ENCODE measurements at places on chromosomes 11 and 22.

DNA sequence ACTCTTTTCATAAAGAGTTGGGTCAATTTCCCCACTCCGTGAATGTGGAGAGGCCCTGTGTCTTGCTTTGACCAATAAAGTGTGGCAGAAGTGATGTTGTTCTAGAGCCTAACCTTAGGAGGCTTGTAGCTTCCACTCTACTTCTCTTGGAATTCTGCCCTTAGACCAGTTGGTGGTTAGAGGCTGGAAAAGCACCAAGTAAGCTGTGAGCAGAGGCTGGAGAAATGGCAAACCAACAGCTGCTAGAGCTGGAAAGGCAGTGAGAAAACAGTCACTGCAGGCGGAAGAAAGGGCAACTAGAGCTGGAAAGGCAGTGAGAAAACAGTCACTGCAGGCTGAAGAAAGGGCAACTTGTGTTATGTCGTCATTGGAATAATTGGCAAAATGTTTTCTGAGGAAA is 29.8 kb upstream of the MSANTD2 start:
- DNase-seq = no peak

DNA sequence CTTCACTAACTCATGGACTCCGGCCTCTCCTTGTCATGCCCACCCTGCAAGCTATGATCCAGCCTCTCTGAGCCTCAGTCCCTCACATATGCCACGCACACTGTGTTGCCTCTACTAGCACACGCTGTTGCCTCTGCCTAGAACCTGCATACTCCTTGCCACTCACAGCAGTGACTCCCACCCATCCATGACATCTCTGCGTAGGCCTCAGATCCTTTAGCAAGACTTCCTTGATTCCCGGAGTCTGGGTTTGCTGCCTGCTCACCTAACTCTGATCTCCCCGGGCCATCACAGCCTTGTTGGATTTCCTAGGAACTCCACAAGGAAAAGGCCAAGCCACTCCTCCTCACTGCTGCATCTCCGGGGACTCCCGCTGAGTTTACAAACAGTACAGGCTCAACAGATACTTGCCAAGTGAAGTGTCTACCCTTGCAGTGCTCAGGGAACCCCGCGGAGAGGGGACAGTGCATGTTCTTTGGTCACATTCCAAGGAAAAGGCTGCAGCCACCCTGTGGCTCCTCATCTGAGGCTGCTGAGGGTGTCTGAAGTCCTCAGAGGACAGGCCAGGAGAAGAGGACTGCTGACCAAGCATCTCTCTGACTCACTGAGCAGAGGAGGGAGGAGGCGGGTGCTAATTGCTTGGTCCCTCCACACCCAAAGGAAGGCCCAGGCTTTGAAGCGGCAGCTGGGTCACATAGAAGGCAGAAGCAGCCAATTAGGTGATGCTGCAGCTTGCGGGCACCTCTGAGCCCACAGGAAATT is 42.4 kb upstream of the NAV2 start:
- DNase-seq = peak; percentile 33

GRCh38 chr22:32686354-32686753 is 115.2 kb upstream of the TIMP3 start:
- no peak for DNase-seq

GRCh38 chr22:42484506-42484905 is 35.1 kb downstream of the RRP7A start:
- DNase-seq = no peak

Data from brain microvascular endothelial cell (primary cell).